ENCODE measurements at places on chromosomes 12 and 14.

DNA sequence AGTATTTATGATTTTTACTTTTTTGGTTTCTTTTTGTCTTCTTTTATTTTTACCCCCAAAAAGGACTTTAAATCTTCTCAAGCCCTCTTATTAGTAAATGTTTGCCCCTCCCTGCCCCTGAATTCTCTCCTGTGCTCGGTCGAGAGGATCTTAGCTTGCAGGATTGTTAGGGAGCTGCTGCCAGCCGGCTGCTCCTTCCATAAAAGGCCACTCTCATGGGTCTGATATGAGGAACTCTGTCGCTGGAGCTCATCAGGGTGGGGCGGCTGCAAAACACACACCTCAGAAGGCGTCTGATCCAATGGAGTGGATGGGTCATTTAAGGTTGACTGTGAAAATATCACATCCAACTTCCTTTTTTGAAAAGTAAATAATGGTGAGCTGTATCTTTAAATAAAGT is 8.5 kb downstream of the LTBR start:
- no peak for DNase-seq

- DNase-seq, result no peak
These were observed 2.0 kb upstream of the ANKRD9 start for GRCh38 chr14:102511538-102511937.

- peak; percentile 77 for DNase-seq
These were observed 2.9 kb upstream of the CACNB3 start for GRCh38 chr12:48815126-48816110.

- no peak for DNase-seq
These were observed at the start of gene NTN4 for GRCh38 chr12:95790033-95790916. Gene NTN4, minus strand, starts transcription at chr12:95790764. Its CDS starts 455 bp downstream, at chr12:95790309.

DNA sequence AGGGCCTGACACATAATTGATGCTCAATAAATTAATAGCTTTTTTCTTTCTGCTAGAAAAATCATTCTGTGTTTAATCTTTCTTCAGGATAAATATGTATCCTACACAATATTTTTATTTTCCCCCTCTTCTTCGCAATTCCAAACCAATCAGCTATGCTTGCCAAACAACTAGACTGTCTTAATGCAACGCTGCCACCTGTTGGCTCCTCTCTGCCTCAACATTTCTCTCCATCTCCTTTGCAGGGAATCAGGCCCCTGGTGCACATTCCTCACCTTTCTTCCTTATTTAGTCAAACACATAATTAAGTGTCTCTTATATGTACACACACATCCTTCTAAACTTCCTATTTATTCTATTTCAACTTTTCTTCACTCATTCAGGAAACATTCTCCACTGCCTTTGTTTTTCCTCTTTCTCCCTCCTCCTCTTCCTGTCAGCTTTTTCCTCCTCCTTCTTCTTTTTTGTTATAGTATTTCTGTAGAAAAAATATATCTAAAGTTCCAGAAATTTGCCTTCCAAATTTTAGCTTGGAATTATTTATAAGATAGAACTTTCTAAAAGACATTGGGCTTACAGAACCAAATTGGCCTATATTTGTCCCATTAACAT is 406.0 kb downstream of the PRKD1 start:
- no peak for DNase-seq

- no peak for DNase-seq
These were observed 20.6 kb downstream of the RASSF8 start for GRCh38 chr12:25979059-25979458.

DNA sequence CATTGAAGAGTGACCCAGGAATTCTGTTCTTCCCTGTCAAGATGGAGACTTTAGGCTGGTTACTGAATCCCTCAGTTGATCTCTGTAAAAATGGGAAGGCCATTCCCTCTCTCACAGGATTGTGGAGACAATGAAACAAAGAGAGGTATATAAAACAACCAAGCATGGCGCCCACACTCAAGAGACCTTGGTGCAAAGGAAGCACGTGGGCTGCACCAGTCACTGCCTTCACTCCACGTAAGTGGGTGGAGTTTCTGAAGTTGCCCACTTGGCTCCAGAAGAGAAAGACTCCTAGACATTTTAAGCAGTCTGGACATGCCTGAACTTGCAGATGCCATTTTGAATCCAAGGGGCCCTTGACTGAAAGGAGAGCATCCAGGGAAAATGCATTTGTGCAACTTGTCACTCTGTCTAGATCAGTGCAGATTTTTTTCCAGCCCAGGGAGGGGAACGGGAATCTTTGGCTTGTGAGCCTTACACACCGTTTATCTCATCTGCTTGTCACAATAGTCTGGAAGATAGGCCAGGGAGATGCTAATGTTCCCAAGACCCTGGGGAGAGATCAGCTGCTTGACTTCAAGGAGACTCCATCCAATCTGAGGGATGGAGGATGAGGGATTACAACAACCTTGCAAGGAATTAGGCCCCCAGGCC is 96.9 kb upstream of the TBX3 start:
- no peak for DNase-seq

DNA sequence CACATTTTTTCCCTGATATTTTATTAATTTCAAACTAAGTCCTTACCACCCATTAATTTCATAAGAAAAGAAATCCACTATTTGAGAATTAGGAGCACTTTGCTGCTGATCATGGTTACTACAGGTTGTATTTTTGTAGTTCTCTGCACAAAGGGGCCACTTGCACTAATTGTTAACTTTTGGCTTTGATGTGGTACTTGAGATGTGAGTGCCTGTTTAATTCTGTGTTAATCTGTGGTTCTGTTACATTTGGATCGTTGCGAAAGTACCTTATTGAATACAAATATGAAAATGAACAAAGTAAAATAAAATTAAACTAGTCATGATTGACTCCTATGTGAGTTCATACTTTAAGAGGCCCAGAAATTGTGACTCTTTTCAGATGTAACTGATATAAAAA is 374.9 kb upstream of the RGS6 start:
- no peak for DNase-seq

DNA sequence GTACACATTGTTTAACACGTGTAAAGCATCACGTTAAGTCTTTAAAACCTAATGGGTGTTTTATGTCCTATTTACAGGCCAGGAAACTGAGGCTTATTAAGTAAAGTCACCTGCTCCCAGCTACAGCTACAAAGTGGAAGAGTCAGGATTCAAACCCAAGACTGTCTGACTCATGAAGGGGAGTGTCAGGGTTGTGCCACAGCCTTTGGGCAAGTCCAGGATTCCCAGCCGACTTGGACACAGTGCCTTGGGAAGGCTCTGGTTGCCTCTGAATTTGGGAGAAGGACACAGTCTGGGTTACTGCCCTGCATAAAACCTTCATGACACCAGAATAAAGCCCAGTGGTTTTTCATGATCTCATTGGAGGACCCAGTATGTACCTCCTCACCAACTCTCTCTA is 7.3 kb downstream of the RNU4-2 start:
- DNase-seq, result no peak

- DNase-seq, result peak; percentile 92
These were observed 44.0 kb upstream of the FRMD6 start for GRCh38 chr14:51607711-51608110.

DNA sequence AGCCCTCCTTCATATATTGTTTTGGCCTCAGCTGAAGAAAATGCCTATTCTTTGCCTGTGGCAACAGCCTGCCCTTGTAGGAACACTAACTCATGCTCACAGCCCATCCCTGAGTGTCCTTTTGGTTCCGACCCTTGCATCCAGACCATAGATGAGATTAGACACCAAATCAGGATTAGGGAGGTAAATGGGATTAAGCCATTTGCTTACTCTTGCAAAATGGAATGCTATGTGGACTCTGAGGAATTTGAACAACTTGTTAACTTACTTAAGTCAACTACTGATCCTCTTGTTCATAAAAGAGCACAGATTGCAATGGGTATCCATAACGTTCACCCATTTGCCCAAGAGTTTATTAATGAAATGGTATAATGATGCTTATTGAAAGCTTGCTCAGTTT is 27.3 kb downstream of the TSHR start:
- DNase-seq, result no peak

- DNase-seq, result no peak
These were observed 16.7 kb downstream of the AHSA1 start for GRCh38 chr14:77474479-77475177.

All from stromal cell of bone marrow (primary cell).